ENCODE measurements at places on chromosomes 2 and 18.

DNA sequence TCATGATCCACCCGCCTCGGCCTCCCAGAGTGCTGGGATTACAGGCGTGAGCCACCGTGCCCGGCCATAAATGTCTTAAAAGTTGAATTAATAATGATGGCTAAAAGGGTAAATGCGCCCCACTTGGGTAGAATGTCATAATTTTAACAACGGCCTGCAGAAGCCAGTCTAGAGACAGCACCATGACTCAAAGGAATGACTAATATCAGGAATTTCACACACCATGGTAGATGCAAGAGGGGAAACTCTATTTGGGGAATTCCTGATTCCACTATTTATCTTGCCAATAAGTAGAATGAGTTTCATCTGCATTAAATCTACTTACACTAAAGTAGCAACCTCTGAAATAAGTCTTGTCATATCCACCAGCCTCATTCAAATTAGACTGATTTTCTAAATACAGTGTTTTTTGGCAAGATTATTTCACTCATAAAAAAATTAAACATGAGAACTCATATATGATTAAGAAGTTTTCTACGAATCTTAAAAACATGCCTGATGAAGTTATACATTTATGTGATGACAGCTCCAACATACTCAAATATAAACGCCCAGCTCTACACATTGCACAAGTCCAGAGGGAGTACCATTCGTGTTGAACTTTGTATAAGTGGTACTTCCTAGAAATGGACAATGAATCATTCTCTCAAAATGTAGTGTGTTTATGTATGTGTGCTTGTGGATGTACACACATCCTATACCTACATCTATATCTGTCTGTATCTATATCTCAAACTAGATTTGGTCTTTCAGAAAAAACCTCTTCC, 309.7 kb downstream of the IRS1 start:
- no peak for DNase-seq

- no peak for DNase-seq
Observed at GRCh38 chr2:138610201-138610953, 108.8 kb downstream of the SPOPL start.

GRCh38 chr2:186716004-186716403, 22.1 kb downstream of the FAM171B start:
- no peak for DNase-seq

DNA sequence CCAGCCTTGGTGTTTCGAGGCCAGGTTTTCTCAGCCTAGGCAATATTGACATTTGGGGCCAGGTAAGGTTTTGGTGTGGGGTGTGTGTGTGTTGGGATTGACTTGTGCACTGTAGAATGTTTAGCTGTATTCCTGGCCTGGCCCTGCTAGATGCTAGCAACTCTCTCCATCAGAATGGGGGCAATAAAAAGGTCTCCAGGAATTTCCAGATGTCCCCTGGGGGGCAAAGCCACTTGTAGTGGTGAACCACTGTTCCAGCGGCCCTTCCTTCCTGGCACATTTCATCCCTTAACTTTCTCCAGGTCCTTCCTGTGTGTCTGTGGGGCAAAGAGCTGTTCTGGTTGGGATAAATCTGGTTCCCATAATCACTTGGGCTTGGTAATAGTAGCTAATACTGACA, 12.0 kb downstream of the LIPG start:
- no peak for DNase-seq
